Ascending aorta (tissue), 2 donors: ENCODE measurements at places on chromosomes 3 and 15. TPM values are rescaled to one million over a fixed set of nuclear protein-coding genes. Genes with fewer than 3 reads are reported as not detected.

DNA sequence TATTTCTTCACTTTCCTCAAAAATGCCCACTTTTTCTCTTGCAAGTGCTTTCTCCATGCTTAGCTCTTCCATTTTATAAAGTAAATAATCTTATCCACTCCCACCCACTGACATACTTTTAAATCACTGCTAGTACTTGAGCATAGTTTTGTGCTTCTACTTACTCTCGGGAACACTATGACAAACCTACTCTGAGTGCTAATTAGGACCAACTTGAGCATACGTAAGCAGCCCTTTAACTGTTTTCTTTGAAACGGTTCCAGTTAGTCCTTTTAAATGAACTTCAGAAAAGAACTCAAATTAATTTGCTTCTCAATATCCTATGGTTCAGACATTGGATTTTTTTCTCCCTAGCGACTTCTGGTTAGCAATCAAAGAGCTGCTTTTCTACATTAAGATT lies 280.0 kb upstream of the SOX2 start:
- H3K27me3 ChIP-seq = no peaks in the 10 kb centered on the region
- H3K36me3 ChIP-seq = no peaks in the 10 kb centered on the region
- H3K4me1 ChIP-seq = no peaks in the 10 kb centered on the region
- H3K4me3 ChIP-seq = no peak overlapping the region

GRCh38 chr3:150450916-150451315 lies 42.8 kb downstream of the TSC22D2 start:
- no peaks in the 10 kb centered on the region for H3K36me3 ChIP-seq
- no peak overlapping the region for H3K4me3 ChIP-seq
- no peaks in the 10 kb centered on the region for H3K27me3 ChIP-seq
- peaks cover 27% of the 10 kb centered on the region for H3K4me1 ChIP-seq

GRCh38 chr3:15804553-15805095 lies 6.8 kb upstream of the ANKRD28 start:
- no peaks in the 10 kb centered on the region for H3K27me3 ChIP-seq
- peaks cover 16% of the 10 kb centered on the region for H3K4me1 ChIP-seq
- peak overlapping the region; percentile 43 for H3K27ac ChIP-seq
- DNase-seq = no peak

- peak; percentile 84 for DNase-seq
- peak overlapping the region; percentile 14 for H3K4me3 ChIP-seq
- peaks cover 8% of the 10 kb centered on the region for H3K4me1 ChIP-seq
- peak overlapping the region; percentile 64 for H3K27ac ChIP-seq
Observed at GRCh38 chr15:68795298-68795848, 25.3 kb downstream of the ANP32A start.

GRCh38 chr15:71532994-71533393 lies 277.4 kb upstream of the NR2E3 start:
- no peak overlapping the region for H3K27ac ChIP-seq
- H3K4me3 ChIP-seq = no peak overlapping the region
- DNase-seq = no peak
- no peaks in the 10 kb centered on the region for H3K36me3 ChIP-seq

- DNase-seq = no peak
- H3K4me3 ChIP-seq = no peak overlapping the region
- H3K27ac ChIP-seq = no peak overlapping the region
- H3K27me3 ChIP-seq = no peaks in the 10 kb centered on the region
- H3K4me1 ChIP-seq = no peaks in the 10 kb centered on the region
Observed at GRCh38 chr15:34679291-34679690, 75.5 kb downstream of the GJD2 start.

- peaks cover 6% of the 10 kb centered on the region for H3K4me1 ChIP-seq
- H3K36me3 ChIP-seq = no peaks in the 10 kb centered on the region
- no peak for DNase-seq
- H3K27me3 ChIP-seq = no peaks in the 10 kb centered on the region
- no peak overlapping the region for H3K27ac ChIP-seq
Observed at GRCh38 chr15:52532427-52532826, 3.7 kb upstream of the MYO5A start.

GRCh38 chr15:52066842-52067544 lies 45.6 kb downstream of the BCL2L10 start:
- no peak overlapping the region for H3K27ac ChIP-seq
- no peaks in the 10 kb centered on the region for H3K4me1 ChIP-seq
- H3K36me3 ChIP-seq = peaks cover 17% of the 10 kb centered on the region
- H3K4me3 ChIP-seq = no peak overlapping the region

DNA sequence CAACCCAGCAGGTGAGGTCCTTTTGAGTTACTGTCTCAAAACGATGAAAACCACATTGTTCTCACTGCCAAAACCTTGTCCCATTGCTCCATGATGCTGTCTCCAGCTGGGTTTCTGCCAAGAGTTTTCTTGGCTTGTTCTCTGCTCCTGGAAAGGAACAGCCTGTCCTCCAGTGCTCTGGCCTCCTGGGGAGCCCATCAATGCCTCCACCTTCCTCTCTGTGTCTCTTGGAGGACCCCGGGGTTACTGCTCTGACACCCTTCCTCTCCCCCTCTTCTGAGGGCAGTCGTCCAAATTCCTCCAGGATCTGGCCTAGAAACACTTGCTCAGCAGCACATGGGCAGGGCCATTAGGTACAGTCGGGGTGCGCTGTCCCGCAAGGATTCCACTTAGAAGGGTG lies 63.9 kb upstream of the RGMA start:
- no peak overlapping the region for H3K27ac ChIP-seq
- no peak overlapping the region for H3K4me3 ChIP-seq
- H3K4me1 ChIP-seq = peaks cover 3% of the 10 kb centered on the region
- H3K27me3 ChIP-seq = no peaks in the 10 kb centered on the region
- no peaks in the 10 kb centered on the region for H3K36me3 ChIP-seq
- no peak for DNase-seq

GRCh38 chr3:5126586-5126985 lies 4.5 kb downstream of the ARL8B start:
- H3K4me3 ChIP-seq = peak overlapping the region; percentile 23
- H3K36me3 ChIP-seq = no peaks in the 10 kb centered on the region
- no peak overlapping the region for H3K27ac ChIP-seq
- H3K27me3 ChIP-seq = no peaks in the 10 kb centered on the region
- DNase-seq = no peak

DNA sequence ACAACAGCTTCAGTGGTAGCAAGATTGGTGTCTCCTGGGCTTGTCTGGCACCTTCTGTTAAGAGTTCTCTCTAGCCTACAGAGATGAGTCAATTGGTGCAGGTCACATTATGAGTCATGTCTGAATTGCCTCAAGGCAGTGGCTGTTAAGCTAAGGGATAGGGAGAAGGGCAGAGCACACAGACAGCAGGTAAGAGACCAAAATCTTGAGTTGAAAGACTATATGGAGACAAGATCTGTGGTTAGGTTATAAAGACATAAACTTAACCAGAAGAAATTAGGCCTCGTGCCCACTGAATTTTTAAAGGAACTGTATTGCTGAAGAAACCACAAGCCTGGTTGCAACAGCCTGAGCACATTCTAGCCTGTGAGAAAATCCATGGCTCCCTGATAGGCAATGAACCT lies 19.2 kb upstream of the KPNA1 start:
- H3K4me3 ChIP-seq = no peak overlapping the region
- no peak for DNase-seq
- no peaks in the 10 kb centered on the region for H3K27me3 ChIP-seq
- H3K36me3 ChIP-seq = peaks cover 52% of the 10 kb centered on the region
- H3K27ac ChIP-seq = no peak overlapping the region

DNA sequence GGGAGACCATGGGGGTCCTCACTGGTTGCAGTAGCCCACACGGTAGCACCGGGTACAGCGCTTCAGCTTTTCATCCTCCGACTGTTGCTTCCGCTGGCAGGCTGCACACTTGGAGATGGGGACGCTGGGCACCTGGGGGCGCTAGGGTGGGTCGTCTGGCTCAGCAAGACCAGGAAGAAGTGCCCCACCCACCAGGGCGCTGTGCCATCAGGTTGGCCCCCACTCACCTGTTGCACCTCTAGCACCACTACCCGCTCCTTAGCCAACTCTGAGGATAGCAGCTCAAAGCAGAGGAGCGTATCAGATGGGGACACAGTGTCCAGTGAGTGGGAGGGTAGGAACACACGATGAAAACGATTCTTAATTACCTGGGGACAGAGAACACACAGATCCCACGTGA lies 7.7 kb upstream of the QARS1 start:
- H3K36me3 ChIP-seq = peaks cover 91% of the 10 kb centered on the region
- no peak overlapping the region for H3K27ac ChIP-seq
- DNase-seq = no peak
- H3K27me3 ChIP-seq = no peaks in the 10 kb centered on the region
- no peak overlapping the region for H3K4me3 ChIP-seq
- H3K4me1 ChIP-seq = no peaks in the 10 kb centered on the region

DNA sequence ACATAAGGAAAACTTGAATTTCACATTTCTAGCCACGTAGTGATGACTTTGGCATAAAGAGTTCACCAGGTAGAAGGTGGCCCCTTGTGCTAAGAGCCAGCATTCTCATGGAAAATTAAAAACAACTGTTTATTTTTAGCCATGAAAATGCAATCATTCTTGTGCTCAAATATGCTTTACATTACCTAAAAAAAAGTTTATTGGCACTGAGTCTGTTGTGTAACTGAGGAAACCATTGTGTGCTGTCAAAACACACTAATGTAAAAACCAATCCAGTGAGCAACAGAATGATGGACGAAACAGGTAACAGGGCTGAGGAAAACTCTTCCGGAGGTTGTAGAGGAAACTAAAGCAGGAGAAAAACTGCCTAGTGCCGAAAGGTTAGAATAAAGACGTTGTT lies 287.0 kb upstream of the TMC3 start:
- H3K27me3 ChIP-seq = no peaks in the 10 kb centered on the region
- no peak overlapping the region for H3K4me3 ChIP-seq
- DNase-seq = no peak
- no peaks in the 10 kb centered on the region for H3K4me1 ChIP-seq
- no peak overlapping the region for H3K27ac ChIP-seq

- no peak for DNase-seq
- no peak overlapping the region for H3K4me3 ChIP-seq
- no peaks in the 10 kb centered on the region for H3K4me1 ChIP-seq
Observed at GRCh38 chr3:33229066-33229465, 10.5 kb upstream of the SUSD5 start.

DNA sequence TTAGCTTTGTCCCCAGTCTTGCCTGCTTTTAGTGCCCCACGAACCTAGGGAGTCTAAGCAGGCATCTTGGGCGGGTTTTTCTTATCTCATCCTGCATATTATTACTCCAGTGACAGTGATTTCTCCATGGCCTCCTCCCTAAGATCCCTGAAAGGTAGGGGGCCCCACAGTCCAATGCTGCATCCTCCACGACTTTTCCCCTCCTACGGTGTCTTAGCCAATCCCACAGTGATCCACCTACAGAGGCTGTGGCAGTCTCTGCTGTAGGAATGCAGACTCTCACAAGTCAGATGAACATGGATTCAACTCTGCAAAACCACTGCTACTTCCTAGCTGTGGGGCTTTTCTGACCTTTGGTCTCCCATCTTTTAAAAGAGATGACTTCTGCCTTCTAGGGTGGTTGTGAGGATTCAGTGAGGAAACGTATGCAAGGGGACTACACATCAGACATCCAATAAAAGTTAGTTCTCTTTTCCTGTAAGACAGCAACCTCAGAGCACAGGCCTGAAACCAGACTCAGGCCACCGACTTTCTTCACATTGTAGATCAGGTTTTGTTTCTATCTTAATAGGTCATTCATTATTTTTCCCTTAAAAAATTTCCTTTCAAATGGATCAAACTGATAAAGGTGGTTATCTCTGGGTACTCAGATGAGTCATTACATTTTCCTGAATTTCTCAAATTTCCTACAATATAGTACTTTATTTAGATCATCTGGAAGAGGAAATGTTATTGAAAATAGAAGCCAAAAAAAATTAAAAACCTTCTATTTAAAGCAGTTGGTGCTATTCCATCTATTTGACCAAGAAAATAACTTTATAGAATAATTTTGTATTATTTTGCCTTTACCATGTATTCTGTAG lies 23.2 kb downstream of the ILDR1 start:
- no peaks in the 10 kb centered on the region for H3K27me3 ChIP-seq
- no peak for DNase-seq
- peaks cover 2% of the 10 kb centered on the region for H3K4me1 ChIP-seq
- H3K4me3 ChIP-seq = no peak overlapping the region
- H3K36me3 ChIP-seq = no peaks in the 10 kb centered on the region

DNA sequence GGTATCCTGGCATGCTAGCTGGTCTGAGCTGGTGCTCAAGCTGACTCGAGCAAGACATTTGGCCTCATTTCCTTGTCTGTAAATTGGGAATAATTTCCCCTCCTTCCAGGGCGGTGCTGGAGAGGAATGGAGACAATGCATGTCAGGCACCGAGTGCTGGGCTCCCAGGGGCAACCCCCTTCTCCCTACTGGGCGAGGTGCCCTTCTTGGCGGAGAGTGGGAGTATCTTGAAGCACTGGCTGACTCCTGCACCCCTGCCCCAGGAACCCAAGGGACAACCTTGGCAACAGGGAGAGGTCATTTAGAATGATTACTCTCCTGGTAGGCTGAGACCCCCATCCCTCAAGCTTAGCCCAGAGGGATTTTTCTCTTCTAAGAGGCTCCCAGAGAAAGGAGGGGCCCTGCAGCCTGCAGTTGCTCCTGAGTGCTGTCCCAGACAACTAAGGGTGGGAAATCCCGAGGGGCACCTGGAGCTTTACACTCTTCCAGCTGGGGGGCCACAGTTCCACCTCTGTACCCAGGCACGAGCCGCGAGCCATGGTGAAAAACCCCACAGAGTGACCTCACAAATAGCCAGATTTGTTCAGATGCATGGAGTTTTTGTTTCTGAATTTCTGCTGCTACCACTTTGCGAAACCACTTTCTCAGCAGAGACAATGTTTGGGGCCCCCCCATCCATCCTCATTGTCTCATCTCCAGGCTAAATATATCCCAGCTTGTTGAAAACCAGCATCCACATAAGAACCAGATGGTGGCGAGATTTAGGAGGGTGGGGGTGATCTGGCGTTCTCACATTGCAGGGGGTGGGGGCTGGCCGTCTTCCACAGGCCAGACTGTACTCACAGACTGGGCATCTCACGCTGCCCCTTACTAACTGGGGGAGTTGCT lies 44.8 kb downstream of the ABTB1 start:
- no peaks in the 10 kb centered on the region for H3K27me3 ChIP-seq
- no peaks in the 10 kb centered on the region for H3K36me3 ChIP-seq
- peaks cover 19% of the 10 kb centered on the region for H3K4me1 ChIP-seq
- H3K4me3 ChIP-seq = no peak overlapping the region
- no peak for DNase-seq

POU1F1 gene
- total RNA-seq = not detected

FSIP1 gene
- not detected for total RNA-seq

OR5K4 gene
- not detected for total RNA-seq

SLC26A6 gene
- 28.1 TPM for total RNA-seq

LRRC31 gene
- total RNA-seq = not detected

CKMT1A gene
- total RNA-seq = not detected
